ENCODE measurements at places on chromosomes 6 and 20. TPM values are rescaled to one million over a fixed set of nuclear protein-coding genes. Genes with fewer than 3 reads are reported as not detected.

DNA sequence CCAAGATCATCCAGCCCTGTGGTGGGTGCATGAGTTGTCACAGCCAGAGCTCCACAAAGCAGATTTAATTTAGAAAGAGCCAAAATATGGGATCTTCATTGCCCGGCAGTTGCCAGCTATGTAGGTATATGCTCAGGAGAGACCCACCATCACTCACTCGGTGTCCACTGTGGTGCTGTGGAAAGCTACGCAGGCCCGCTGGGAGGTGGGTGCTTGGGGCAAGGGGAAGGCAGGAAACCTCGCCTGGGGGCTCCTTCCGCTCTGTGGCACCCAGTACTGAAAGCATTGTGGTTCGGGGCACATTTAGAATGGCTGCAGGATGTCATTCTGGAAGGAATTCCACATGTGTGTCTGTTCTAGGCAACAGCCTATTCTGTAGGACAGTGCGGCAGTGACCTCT, 259.9 kb downstream of the TAF4 start:
- no peaks in the 10 kb centered on the region for H3K36me3 ChIP-seq
- no peaks in the 10 kb centered on the region for H3K27me3 ChIP-seq

The CGA gene
- total RNA-seq, result not detected

GRCh38 chr20:25499855-25500434, 85.4 kb downstream of the NINL start:
- H3K36me3 ChIP-seq, result no peaks in the 10 kb centered on the region
- H3K27ac ChIP-seq, result no peak overlapping the region

DNA sequence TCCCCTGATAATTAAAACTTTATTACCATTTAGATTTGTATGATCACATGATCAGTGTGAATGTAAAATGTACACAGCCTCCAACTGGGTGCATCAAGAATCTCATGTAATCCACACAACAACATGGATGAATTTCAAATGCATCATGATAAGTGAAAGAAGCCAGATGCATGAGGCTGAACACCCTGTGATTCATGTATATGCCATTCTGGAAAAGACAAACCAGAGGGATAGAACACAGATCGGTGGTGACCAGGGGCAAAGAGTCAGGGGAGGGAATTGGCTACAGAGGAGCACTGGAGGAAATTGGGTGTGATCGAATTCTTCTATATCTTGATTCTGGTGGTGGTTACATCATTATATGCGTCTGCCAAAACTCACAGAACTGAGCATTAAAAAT, 170.7 kb upstream of the SLC24A3 start:
- H3K36me3 ChIP-seq, result no peaks in the 10 kb centered on the region
- no peaks in the 10 kb centered on the region for H3K4me1 ChIP-seq
- H3K27me3 ChIP-seq, result no peaks in the 10 kb centered on the region
- no peak for DNase-seq

GRCh38 chr20:20362774-20363433, 5.0 kb upstream of the INSM1 start:
- H3K4me3 ChIP-seq, result no peak overlapping the region
- no peak for DNase-seq
- no peak overlapping the region for H3K27ac ChIP-seq

DNA sequence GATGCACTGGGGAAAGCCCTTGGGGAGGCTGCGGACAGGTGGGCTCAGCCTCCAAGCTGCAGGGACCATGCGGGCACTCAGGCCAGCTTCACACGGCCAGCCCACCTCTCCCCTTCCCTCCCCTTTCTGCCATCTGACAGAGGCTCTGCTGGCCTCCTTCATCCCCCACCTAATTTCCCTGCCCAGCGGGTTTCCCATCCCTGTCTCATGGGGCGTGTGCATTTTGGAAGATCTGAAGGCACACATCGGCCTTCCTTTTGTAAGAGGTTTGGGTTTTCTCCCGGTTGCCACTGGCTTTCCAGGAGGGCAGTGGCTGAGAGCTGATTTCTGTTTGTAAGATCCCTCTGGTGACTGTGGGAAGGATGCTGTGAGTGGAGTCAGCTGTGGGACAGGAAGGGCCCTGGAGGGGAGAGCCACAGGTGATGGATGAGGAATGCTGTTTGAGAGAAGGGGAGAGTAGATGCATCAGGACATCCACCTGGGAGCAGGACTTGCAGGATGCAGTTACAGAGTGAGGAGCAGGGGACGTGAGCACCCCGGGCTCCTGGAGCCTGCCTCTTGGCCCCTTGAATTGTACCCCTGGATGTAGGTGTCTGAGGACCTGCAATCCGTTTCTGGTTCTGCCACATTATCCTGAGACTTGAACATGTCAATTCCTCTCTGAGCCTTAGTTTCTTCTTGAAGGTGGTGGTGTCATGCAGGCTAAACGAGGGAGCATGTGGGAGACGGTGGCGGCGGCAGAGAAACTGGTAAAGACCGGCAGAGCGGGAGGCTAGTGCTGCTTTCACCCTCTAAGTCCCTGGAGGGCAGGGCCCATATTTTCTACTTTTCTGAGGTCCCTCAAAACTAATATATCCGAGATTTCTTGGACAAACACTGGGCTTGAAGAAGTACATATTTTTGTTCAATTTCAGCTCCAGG, 5.9 kb upstream of the TUBB1 start:
- no peak overlapping the region for H3K27ac ChIP-seq
- H3K27me3 ChIP-seq, result no peaks in the 10 kb centered on the region
- H3K4me3 ChIP-seq, result no peak overlapping the region
- DNase-seq, result no peak

- no peak overlapping the region for H3K4me3 ChIP-seq
- no peak for DNase-seq
- H3K4me1 ChIP-seq, result no peaks in the 10 kb centered on the region
- H3K27ac ChIP-seq, result no peak overlapping the region
These were observed 85.8 kb downstream of the SLC35F1 start for GRCh38 chr6:117992856-117993255.

GRCh38 chr6:42367353-42368011, 84.2 kb downstream of the TRERF1 start:
- no peak overlapping the region for H3K27ac ChIP-seq
- H3K27me3 ChIP-seq, result no peaks in the 10 kb centered on the region
- H3K4me1 ChIP-seq, result peaks cover 40% of the 10 kb centered on the region
- H3K4me3 ChIP-seq, result no peak overlapping the region
- no peak for DNase-seq

- H3K36me3 ChIP-seq, result no peaks in the 10 kb centered on the region
- no peak overlapping the region for H3K27ac ChIP-seq
- H3K4me3 ChIP-seq, result no peak overlapping the region
- H3K4me1 ChIP-seq, result no peaks in the 10 kb centered on the region
These were observed 11.1 kb downstream of the KCNB1 start for GRCh38 chr20:49471397-49471796.

The GJA10 gene
- total RNA-seq, result not detected

DNA sequence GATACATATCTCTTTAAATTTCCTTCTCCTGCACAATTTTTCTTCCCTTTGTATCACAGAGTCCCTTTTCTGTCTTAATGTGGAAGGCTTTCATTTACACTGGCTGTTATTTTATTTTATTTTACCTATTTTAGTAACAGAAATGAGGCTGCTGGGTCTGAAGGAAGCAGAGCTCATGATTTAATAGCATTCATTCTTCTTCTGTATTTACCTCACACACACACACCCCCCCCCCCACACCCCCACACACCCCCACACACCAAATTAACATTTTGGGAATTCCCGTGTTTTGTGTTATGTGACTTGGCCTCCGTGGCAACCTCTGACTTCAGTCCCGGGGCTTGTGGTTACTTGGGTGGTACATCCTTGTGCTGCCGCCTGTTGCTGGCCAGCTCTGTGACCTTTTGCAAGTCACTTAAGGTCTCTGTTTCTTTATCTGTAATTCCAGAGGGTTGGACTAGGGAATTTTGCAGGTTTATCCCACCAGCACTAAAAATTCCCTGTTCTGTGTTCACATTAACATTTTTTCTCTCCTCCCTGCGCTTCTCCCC, 108.8 kb downstream of the TIAM2 start:
- no peak overlapping the region for H3K27ac ChIP-seq
- no peaks in the 10 kb centered on the region for H3K27me3 ChIP-seq
- no peak for DNase-seq
- H3K4me1 ChIP-seq, result peaks cover 6% of the 10 kb centered on the region

DNA sequence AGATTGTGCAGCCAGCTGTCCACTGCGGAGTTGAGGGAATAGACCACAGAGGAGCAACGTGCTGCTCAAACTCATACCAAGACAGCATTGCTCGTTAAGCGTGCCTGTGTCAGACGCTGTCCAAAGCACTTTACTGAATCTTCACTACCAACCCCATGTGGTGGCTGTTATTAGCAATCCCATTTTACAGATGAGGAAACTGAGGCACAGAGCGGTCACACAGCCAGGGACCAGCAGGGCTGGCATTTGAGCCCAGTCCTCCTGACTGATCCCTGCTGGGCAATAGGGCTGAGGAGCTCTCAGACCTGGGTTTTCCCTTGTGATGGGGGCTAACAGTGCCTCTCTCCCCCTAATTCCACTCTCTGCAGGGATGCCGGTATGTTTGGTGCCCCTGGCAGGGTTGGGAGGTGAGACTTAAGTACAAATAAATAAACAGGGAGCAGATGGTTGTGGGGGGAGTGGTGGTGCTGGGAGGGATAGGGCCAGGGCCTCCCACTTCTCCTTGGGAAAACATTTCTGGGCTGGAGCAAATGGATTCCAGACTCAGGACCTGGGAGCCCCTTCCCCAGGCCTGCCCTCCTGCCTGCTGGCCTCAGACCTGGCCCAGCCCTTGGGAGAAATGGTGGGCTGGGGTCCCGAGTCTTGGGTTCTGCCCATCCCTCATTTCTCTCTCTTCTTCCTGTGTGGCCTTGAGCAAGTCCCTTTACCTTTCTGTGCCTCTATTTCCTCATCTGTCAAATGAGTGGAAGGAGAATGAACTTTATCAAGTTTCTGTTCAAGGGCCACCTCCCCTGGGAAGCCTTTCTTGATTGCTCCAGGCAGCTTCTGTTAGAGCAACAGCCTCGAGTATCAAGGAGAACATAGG, 17.7 kb downstream of the SRXN1 start:
- no peak overlapping the region for H3K4me3 ChIP-seq
- H3K4me1 ChIP-seq, result no peaks in the 10 kb centered on the region
- no peaks in the 10 kb centered on the region for H3K27me3 ChIP-seq
- no peak for DNase-seq
- H3K27ac ChIP-seq, result no peak overlapping the region

Data from thyroid gland (tissue), 4 donors.